CD4-positive, alpha-beta T cell treated with Interleukin-4 for 4 hours (primary cell): ENCODE measurements at places on chromosomes 1 and 21.

DNA sequence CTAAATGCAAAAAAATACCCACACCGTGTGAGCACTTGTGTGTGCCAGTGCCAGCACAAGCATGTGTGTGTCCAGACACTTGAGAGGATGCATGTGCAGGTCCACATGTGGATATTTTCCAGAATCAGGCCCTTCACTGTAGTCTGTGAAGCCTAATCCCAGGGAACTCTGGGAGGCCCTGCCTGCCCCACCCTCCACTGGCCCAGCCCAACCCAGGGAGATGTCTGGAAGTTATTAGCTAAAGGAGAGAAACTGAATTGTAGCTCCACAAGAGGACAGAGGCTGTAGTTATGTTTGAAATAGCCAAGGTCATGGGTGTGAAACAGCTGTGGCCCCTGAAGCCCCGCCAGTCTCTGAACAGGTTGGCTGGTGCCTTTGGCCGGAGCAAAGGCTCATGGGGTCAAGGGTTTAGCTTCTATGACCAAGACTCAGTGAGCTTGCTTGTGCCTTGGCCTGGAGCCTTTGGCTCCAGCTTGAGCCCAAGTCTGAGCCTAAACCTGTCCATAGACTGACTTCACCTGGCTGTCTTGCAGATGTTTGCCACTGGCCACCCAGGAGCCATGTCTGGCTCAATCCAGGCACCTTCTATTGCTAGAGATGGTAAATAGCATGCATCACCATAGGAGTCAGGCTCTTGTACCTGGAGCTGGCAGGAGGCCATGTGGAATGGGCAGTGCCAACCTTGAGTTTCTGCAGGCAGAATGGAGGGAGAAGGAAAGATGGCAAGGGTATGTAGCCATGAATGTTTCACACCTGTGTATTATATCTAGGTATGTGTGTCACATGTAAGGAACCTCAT is 69.9 kb downstream of the TMEM53 start:
- no peak for DNase-seq

- DNase-seq = no peak
Observed at GRCh38 chr1:62076286-62076685, 118.4 kb upstream of the L1TD1 start.

DNA sequence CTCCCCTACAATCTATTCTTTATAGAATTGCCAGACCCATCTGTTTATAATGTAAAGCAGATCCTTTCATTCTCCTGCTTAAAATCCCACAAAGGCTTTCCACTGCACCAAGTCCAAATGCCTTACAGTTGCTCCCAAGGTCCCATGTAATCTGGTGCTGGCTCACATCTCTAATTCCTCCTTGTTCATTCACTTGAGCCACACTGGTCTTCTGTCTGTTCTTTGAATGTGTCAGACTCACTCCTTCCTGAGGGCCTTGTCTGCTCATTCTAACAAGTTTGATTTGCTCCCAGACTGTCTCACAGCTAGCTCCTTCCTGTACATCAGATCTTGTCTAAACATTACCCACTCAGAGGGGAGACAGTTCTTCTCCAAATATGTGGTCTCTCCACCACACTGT is 38.9 kb downstream of the ALG14 start:
- DNase-seq = no peak

GRCh38 chr1:190754666-190755065 is 277.0 kb upstream of the BRINP3 start:
- DNase-seq = no peak

DNA sequence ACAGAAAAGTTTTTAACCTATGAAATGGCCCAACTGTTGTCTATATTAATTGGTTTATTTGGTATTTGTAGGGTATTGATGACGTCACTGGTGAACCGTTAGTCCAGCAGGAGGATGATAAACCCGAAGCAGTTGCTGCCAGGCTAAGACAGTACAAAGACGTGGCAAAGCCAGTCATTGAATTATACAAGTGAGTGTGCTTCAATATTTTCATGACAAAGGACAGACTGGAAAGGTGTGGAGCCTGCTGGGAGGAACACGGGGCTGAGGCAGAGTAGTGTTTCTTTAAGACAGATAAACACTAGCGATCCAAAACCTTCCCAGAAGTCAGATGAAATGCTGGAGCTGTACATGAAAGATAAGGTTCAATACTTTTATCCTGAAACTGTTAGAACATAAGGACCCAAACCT is 76.7 kb downstream of the AK4 start:
- no peak for DNase-seq

DNA sequence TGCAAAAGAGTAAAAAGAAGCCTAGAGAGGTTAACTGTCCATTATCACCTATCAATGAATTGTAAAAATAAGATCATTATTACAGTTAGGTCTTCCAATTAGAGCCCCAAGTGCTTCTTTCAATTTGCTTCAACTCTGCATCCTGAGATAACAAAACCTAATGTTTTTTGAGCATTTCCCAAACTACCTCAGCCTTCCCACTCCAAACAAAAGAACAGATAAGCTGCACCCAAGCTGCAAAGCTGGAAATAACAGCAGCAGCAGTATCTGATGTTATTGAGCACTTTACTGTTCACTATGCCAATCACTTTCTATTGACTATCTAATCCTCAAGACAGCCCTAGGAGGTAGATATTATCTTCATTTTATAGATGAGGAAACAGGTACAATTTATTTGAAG is 97.1 kb upstream of the SLFNL1 start:
- DNase-seq = no peak
